Ureter (tissue), 1 donor: ENCODE measurements at places on chromosomes 6 and 20.

DNA sequence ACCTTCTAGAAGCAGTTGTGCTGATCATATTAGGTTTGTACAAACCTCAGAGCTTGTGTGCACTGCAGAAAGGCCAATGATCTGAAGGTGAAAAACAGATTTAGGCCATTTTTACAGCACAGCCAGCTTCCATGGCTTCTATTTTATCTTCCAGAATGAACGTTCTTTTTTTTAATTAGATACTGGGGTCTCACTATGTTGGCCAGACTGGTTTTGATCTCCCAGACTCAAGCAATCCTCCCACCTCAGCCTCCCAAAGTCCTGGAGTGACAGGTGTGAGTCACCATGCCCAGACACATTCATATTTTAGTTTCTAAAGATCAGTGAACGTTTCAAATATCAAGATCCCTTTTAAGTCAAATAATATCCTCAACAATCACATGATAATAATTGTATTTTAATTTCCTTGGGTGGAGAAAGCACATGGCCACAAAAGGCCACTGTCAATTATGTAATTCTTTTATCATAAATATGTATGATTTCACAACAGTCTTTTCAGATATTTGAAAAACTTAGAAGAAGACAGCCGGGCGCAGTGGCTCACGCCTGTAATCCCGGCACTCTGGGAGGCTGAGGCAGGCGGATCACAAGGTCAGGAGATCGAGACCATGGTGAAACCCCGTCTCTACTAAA, 326.7 kb upstream of the JARID2 start:
- DNase-seq: no peak

GRCh38 chr20:32743237-32744112, at the start of gene COMMD7:
TSS of gene COMMD7 (minus strand) at chr20:32743467. CDS start at chr20:32743391, 76 bp downstream.
- DNase-seq: peak; percentile 72

DNA sequence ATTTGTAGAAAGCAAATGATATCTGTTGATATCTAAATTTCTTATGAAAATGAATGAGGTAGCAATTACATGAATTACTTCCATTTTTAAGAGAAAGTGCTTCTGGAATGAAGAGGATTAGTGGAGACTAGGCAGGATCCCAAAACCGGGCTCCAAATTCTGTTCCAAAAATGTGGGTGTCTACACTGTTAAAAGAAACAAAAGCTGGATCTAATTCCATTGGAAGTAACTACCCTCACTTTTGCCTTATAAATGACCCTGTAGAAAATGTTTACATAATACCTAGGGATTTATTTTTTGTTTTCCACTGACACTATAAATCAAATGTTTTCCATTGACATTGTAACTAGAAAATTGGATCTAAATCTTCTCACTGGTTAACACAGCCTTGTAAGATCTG, 454.9 kb upstream of the JARID2 start:
- DNase-seq: no peak

- DNase-seq: no peak
These were observed 547.7 kb upstream of the ID4 start for GRCh38 chr6:19289457-19289856.

GRCh38 chr20:3786665-3787323, at the start of gene CENPB:
TSS of gene CENPB (minus strand) at chr20:3786740. CDS start at chr20:3786483, 257 bp downstream.
- DNase-seq: peak; percentile 90

GRCh38 chr6:136039185-136039584, 187.7 kb downstream of the PDE7B start:
- DNase-seq: no peak

DNA sequence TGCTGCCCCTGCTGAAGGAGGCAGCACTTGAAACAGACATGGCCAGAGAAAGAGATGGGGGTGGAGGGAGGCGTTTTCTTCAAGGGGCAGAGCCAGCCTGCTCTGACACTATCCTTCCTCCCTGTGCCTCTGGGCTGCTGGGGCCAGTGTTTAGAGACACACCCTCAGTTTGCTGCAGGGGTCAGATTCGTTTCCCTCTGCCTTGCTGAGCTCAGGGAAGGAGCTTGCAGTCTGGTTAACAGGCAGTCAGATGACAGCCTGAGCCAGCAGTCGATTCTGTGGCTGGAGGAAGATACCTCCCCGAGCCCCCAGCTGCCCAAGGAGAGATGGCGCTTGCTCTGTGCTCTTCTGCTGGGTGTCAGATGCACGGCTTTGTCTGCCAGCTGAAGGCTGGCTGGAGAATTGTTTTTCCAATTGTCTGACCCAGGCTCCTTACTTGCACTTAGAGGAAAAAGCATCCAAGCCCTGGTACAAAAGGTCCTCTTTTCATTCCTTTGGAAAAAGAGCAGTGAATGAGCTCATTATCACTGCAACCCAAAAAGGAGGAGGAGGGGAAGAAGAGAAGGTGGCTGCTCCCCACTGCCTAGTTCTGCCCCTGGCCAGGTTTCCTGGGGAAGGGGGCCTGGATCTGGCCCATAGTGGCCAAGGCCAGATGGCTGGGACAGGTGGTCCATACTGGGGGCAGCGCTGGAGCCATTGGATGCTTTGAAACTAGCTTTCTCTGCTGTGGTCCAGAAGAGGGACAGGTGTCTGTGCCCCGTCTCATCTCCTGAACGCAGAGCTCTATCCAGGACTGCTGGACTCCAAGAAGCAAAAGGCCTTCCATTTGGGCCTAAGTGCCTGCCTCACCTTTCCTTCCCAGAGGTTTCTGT, 88.2 kb downstream of the TCP11 start:
- peak; percentile 62 for DNase-seq

DNA sequence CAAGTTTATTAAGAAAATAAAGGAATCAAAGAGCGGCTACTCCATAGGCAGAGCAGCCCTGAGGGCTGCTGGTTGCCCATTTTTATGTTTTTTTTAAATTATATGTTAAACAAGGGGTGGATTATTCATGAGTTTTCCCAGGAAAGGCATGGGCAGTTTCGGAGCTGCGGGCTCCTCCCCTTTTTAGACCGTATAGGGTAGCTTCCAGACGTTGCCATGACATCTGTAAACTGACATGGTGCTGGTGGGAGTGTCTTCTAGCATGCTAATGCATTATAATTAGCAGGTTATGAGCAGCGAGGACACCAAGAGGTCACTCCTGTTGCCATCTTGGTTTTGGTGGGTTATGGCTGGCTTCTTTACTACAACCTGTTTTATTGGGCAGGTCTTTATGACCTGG, 301.8 kb downstream of the TFAP2C start:
- DNase-seq: no peak

GRCh38 chr6:155273431-155273830, 9.6 kb downstream of the CLDN20 start:
- DNase-seq: no peak

- no peak for DNase-seq
These were observed 201.0 kb downstream of the PRL start for GRCh38 chr6:22095836-22096235.

GRCh38 chr6:16698997-16699868, 62.0 kb downstream of the ATXN1 start:
- no peak for DNase-seq

GRCh38 chr6:165653196-165653595, 9.8 kb downstream of the PDE10A start:
- no peak for DNase-seq

- no peak for DNase-seq
These were observed 52.5 kb downstream of the MMUT start for GRCh38 chr6:49410564-49410963.

- no peak for DNase-seq
These were observed 1174.7 kb upstream of the MAP3K7 start for GRCh38 chr6:91761621-91762020.

DNA sequence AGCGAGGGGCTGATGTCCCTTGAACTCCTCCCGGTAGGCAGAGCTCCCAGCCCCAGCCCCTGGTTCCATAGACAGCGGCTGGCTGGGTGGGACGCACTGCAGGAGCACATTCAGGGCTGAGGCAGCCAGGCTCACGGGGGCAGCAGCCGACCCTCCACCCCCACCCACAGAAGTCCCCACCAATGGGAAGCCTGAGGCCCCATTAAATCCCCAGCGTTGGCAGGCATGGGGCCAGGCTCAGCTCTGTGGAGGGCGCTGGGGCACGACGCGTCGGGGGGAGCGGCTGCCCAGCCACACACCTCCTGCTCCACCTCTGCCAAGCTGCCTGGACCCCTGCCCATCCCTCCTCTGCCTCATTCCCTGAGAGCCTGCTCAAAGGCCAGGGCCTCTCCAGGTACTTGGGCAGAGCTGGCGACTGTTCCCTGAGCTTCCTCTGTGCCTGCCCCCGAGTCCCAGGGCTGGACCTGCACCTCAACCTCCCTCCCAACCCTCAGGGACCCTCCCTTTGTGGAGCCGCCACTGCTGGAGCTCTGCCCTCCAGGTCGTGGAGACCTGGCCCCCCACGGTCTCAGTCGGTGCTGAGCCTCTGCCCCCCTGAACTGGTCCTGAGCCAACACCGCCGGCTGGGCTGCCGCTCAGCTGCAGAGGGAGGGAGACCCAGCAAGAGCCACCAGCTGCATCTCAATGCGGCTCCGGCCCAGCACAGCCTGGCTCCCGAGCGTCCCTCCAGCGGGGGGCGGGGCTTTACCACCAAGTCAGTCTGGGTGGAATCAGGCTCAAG, 9.1 kb downstream of the CHRNA4 start:
- no peak for DNase-seq

DNA sequence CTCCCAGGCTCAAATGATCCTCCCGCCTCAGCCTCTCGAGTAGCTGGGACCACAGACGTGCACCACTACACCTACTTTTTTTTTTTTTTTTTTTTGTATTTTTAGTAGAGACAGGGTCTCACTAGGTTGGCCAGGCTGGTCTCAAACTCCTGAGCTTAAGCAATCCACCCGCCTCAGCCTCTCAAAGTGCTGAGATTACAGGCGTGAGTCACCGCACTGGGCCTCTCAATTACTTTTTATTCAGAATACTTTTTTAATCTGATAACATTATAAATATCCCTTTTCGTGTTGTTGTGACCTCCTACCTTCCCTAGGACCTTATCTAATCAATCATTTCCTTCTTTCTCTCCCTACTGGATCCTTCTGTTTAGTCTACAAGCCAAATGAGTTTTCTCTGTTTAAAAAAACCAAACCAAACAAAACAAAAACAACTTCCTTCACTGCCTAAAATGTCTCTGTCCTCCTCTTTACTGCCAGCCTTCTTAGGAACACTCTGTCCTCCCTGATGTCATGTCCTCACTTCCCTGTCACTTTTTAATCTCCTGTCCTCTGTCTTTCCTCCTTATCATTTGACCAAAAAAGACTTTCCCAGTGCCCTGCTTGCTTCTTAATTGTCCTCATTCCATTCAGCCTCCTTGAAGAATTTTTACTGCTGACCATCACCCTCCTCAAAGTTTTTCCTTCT, 85.0 kb downstream of the CAP2 start:
- no peak for DNase-seq

DNA sequence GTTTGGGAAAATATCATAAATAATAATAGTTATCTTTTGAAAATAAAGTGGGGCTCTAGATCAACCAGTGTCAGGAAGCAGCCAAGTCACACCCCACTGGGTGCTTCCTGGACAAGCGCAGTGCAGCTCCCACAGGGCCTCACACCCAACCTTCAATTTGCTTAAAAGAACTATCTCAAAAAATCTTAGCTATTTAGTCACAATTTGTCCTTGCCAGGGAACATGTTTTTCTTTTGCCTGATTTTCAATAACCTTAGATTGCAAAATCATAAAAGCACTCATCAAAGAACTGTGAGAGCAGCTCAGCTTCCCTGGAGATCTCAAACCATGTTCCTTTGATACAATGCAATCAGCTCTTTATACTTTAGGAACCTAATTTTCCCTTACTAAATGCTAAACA, 1.6 kb upstream of the NCOA7 start:
- DNase-seq: no peak

DNA sequence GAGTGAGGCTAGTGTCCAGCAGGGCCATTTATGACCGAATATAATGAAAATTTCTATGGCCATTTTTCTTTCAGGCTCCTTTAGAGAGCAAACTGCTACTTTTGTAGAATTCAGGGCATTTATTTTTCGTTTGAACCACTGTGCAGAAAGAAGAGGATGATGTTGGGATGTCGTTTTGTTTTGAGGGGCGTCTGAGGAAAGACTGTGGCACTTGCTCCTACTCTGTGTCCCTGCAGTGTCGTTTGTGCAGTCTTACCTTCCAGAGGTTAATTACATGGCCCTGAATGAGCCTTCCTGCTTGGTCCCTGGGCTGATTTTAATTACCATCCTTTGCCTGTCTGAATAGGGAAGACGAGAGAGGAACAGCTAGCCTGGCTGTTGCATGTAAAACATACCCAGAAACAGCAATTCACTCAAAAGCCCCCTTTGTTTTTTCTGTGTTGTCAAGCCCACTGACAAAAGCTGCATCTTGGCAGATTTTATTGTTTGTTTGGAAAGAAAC, 65.3 kb downstream of the CTNNBL1 start:
- no peak for DNase-seq

- no peak for DNase-seq
These were observed 575 bp upstream of the SLC17A9 start for GRCh38 chr20:62951896-62952372.

DNA sequence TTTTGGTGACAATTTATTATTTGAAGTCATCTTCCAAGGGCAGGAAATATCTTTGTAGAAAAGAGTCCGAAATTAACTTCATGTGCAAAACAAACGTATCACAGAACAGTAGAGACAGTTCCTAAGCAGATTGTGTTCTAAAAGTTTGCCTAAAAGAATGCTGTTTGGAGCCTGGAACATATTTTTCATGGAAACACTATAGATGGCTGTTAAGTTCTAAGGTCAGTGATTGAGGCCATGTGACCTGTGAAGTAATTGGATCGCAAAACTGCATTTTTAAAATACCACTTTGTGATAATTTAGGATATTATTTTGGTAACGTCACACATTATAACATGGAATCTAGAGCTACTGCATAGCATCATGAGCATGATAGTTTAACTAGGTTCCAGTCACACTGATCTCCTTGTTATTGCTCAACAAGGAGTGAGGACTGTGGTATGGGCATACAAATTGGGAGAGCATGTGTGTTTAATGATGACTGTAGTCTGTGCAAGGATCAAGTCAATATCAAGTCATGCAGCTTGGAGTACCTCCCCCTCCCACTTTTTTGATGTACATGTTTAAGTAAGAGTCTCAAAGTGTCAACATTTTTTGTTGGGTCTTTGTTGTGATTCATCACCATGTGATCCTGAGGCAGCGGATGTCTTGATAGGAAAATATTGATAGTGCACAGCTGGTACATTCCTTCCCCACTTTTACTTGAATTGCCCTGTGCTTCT, 609.3 kb upstream of the CITED2 start:
- no peak for DNase-seq
